Stimulated activated CD4-positive, alpha-beta T cell treated with anti-CD3 and anti-CD28 coated beads, Interleukin-4, amount 100 ng/mL, for 48 hours (primary cell): ENCODE measurements at places on chromosomes 3 and 15.

DNA sequence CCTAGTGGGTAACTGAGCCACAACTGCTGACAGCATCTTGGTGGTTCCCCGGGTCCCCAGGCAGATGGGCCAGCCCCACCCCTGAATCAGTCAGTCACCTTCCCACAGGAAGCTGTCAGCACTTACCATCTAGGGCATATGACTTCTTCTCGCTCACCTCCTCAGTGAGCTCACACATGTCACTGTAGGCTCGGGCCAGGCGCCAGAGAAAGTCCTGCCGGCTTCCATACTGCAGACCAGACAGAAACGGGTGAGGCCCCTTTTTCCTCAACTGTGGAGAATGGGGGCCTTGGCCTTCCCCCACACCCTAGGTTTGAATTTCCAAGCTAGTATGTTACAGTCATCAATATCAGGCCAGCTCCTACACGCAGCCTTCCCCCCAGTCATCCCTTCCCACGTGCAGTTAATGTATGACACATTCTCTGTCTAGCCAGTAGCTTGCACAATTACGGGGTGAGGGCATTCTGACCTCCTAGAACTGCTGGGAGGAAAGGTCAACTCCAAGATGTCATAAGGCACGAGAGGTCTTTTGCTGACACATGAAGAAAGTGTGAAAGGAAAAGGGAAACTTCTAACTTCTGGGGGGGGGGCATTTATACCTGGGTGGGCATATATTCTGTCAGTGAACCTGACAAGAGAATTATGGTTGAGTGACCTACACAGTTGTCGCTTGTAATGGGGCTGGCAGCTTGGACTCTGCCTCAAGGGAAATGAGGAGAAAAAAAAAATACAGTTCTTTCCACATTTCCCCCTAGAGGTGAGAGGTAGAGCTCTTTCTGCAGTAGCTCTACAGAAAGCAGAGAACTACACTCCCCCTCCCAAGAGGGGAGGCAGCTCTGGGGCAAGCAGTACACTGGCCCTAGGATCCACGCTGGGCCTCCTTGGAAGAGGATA, 10.9 kb downstream of the RMDN3 start:
- DNase-seq, result peak; percentile 50

DNA sequence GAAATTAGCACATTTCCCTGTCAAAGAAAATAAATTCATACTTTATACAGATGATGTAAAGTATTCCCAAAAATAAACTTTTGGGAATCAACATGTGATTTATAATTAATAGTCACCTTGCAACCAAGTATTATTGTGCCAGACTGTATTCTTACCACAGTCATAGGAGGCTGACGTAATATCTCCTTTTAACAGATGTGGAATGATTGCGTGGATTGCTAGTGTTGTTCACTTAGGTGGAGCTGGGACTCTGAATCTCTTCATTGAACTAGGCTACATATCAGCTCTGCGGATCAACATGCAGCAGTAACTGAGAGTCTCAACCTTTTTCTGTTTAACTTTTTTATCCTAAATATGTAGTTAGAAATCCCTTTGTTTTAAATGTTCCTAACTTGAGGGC, 37.2 kb downstream of the PXK start:
- DNase-seq, result no peak

DNA sequence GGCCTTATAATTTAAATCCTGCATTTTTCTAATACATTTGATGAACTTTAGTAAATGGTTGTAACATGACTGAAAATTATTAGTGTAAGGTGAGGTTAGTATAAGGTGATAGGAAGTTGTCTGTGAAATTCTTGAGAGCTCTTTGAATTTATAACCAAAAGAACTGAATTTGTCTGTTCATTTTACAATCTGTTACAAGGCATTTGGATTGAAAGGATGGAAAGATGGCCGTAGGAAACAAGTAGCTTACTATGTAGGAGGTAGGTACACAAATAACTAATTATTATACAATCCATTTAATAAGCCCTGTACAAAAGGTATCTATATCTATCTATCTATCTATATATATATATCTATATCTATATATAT, 6.6 kb downstream of the DIPK2A start:
- no peak for DNase-seq

DNA sequence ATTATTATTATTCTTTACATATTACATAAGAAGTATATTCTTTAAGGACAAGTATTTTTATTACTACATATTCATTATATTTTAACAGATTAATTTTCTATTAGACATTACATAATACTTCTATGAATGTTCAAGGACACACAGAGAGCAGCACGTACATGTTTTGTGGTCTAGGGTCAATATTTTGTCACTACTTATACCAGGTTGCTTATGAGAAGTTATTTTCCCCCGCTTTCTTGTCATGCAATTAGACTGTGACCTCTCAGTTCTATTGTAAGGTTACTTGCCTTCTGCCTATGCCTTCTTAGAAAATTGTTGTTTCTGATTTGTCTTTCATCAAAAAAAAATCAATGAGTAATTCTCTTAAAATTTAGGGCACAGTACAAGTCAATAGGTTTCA, 21.5 kb downstream of the BCHE start:
- DNase-seq, result no peak

DNA sequence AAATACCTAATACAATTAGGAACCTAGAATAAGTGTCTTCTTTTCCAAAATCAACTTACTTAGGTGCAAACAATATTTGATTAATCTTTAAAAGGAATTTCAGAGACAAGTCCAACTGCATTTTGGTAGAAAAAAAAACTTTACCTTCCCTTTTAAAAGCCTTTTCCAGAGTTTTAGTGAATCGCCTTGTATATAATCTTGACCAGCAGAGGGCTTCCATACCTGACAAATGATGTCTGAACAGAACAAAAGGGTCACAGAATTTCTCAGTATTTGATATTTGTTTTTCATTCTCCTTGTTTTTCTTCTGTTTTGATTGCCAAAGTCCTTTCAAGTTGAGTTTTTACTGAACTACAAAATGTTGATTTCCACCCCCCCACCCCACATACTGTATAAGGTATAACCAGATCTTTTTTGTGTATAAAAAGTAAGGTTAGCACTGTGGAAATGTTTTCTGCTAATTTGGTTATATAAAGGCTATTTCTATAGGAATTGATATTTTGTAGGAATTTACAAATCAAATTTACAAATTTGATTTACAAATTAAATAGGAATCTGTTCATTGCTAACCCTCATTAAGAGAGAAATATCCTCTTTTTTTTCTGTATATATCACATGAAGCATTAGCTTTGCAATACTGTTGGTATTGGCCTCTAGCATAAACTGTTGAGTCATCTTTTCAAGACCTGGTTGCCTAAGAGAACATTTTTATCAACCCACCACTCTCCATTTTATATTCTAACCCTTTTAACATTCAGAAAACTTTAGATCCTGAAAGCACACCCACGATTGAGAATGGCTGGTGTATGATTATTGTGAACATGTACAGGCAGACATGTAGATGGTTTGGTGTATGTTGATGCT, 464.1 kb upstream of the RARB start:
- DNase-seq, result no peak

DNA sequence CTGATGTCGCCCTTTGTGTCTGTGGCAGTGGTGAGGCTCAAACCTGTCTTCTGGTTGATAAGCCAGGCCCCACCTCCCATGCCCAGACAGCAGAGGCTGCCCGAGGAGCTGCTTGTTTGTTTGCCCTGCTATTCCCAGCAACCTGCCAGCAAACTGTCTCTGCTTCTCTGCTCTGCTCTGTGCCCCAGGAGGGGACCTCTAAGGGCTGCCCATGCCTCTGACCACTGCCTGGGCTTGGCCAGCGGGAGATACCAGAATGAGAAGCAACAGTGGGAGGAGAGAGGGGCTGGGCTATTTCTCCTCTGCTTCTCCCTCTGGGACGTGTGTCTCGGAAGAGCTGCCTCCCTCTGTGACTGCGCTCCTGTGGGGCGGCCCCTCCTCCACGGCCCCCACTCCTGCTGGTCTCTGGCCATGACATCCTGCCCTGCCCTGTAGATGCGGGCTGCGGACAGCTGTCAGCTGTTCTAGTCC, 213.1 kb downstream of the RPLP1 start:
- DNase-seq, result no peak
